ENCODE measurements at places on chromosomes 16 and 17.

- no peak for DNase-seq
Observed at GRCh38 chr17:81365601-81366585, 29.4 kb upstream of the BAHCC1 start.

- no peak for DNase-seq
Observed at GRCh38 chr17:22461460-22462145, 769.3 kb downstream of the KCNJ18 start.

- no peak for DNase-seq
Observed at GRCh38 chr17:61475726-61476125, 23.5 kb downstream of the TBX4 start.

GRCh38 chr16:57798953-57799599 is 3.2 kb downstream of the KIFC3 start:
- DNase-seq: peak; percentile 80

DNA sequence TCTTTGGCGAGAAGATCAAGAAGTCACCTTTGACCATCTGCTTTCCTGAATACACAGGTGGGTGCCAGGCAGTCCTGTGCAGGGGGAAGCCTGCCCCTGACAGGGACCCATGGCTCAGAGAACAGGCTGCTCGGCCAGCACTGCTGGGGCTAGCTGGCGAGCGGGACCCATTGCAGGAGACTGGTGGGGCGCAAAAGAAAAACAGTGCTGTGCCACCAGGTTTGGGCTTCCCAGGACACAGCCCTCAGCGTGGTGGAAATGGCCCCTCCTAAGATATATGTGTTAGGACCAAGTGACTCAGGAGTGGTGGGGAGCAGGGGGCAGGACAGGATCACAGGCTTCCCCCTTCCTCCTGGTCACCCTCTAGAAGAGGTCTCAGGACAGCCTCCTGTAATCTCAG is 73.9 kb downstream of the AMFR start:
- no peak for DNase-seq

- DNase-seq: no peak
Observed at GRCh38 chr17:1730326-1731193, 6.1 kb downstream of the WDR81 start.
